Trophoblast cell (in vitro differentiated cells and primary cell): ENCODE measurements at places on chromosomes 6 and 20.

DNA sequence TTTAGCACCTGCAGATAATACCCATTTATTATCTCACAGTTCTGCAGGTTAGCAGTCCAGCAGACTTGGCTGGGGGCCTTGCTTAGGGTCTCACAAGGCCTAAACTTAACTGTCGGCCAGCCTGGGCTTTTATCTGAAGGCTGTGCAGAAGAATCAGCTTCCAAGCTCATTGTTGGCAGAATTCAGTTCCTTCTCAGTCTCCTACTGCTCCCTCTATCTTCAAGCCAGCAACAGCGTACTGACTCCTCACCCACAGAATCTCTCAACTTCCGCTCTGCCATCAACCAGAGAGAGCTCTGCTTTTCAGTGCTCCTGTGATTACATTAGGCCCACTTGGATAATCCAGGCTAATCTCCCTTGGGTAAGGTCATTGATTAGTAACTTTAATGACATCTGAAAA lies 30.2 kb upstream of the NHSL1 start:
- DNase-seq: no peak

DNA sequence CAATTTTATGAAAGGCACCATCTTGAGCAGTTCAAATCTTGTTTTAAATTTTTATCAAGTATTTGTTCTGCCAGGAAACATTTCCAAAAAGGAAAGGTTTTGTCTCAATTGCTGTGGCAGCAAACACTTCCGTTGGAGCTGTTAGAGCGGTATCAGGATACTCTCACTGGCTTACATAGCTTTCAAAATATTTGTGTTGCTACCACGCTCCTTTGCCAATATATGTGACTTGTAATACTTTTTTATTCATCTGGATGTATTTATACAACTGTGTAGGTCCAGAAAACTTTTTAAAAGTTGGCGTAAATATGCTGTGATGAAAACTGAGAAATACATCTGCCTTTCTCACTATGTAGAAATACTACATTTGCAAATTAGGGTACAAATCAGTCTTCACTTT lies 37.8 kb upstream of the NHSL1 start:
- DNase-seq: no peak

GRCh38 chr6:106579281-106579680 lies 50.0 kb downstream of the RTN4IP1 start:
- peak; percentile 62 for DNase-seq

GRCh38 chr20:19207541-19207940 lies 4.9 kb upstream of the SLC24A3 start:
- DNase-seq: no peak

GRCh38 chr6:137230547-137230946 lies 11.4 kb upstream of the IFNGR1 start:
- DNase-seq: no peak

DNA sequence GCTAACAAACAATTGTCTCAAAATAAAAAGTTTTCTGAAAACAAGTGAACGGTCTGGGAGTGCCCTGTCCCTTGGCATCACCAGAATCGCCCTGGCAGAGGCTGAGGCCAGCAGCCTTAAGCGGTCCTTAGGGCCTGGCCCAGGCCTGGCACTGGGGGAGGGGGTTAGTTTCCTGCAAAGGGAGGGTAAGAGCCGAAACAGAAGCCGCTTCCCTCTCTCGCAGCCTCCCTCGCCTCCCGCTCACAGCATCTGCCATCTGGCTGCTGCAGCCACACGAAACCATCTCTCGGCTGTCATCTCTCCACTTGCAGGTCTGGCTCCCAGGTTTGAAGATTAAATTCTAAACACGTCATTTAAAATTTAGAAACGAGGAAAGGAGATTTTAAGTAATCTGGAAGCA lies 31.5 kb downstream of the PMEPA1 start:
- no peak for DNase-seq

- no peak for DNase-seq
Observed at GRCh38 chr20:52794853-52795252, 177.3 kb upstream of the TSHZ2 start.

GRCh38 chr6:68633972-68634725 lies 933 bp upstream of the ADGRB3 start:
- no peak for DNase-seq

GRCh38 chr20:63775096-63775978 lies 35.8 kb downstream of the SLC2A4RG start:
- no peak for DNase-seq

DNA sequence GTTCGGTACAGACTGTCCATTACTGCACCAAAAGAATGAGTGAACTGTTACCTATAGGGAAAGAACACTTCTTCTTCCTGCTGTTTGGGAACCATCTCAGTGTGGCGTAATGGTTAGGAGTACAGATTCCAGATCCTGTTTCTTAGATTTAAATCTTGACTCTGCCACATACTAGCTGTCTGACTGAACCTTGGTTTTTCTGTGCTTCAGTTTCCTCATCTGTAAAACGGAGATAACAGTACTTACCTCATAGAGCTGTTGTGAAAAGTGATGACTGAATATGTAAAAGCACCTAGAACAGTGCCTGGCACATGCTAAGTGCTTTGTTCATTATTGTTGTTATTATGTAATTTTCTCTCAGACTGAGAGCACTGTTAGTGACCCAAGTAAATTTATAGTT lies 39.8 kb downstream of the STX11 start:
- peak; percentile 48 for DNase-seq

- DNase-seq: peak; percentile 86
Observed at GRCh38 chr6:25017932-25018567, 82.3 kb upstream of the RIPOR2 start.

- no peak for DNase-seq
Observed at GRCh38 chr20:37915800-37916570, 13.1 kb downstream of the VSTM2L start.

- no peak for DNase-seq
Observed at GRCh38 chr20:4592316-4593148, 129.2 kb upstream of the PRND start.

DNA sequence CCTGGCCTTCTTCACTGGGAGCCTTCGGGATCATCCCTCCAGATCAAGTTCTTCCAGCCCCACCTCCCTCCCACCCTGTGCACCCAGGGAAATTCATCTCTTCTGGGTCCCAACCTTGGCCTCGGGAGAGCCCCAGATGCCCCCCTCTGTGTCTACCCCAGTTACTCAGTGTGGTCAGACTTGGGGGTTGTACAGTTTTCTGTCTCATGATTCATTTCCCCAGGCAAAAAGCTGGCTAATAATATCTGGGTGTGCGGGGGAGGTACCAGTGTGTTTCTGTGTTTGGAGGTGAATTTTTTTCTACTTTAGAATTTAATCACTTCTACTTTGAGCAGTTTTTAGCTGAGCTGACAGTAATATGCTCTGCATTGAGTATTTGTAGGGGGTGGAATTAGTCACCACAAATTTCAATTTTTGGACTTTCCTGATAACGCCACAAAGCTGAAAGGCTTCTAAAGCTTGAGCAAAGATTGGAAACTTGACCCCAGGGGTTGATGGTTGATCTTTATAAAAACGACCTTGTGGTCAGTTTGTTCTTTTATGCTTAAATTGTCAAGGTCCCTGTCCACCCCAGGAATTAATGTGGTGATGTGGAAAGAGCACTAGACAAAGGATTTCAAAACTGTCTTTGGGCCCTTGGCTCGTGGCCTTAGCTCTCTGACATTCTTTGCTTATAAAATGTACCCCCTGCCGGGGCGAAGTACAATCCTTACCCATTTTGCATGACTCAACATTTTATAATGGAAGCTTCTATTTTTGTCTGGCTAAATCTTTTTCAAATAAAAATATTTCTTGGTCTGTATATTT lies 284.7 kb upstream of the TAB2 start:
- peak; percentile 25 for DNase-seq

- no peak for DNase-seq
Observed at GRCh38 chr20:33621717-33622400, 40.3 kb upstream of the C20orf144 start.

GRCh38 chr6:124022641-124023040 lies 219.0 kb downstream of the NKAIN2 start:
- no peak for DNase-seq

DNA sequence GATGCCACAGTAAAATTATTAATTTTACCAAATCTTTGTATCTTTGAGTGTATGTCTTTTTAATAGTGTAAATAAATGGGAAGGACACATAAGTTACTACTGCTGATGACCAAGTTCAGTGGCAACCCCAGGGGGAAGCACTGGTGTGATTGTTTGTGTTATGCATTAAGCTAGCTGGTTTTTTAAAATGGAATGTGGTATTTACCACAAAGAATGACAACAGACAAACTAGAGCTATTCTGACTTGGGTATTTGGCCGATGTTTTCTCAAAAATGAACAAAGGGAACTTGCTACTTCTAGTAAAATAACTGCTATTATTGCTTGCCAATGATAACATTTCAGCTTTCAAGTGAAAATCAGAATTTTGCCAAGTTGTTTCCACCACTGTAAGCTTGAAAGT lies 2.9 kb downstream of the FNDC1 start:
- DNase-seq: no peak

DNA sequence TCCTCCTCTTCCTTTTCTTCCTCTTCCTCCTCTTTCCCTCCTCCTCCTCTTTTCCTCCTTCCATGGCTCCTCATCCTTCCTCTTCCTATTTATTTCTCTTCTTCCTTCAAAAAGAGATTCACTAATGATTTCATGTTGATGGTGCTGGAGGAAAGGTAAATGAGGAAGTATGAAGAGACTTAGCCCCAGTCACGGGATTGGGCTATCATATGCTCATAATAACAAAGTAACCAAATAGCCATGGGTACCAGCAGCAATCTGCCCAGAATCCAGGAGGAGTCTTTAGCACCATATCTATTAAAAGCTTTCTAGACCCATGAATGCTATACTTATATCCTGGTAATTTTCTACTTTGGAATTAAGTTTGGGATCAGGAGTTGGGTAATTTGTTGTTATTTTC lies 910.9 kb upstream of the MAP3K7 start:
- DNase-seq: no peak

DNA sequence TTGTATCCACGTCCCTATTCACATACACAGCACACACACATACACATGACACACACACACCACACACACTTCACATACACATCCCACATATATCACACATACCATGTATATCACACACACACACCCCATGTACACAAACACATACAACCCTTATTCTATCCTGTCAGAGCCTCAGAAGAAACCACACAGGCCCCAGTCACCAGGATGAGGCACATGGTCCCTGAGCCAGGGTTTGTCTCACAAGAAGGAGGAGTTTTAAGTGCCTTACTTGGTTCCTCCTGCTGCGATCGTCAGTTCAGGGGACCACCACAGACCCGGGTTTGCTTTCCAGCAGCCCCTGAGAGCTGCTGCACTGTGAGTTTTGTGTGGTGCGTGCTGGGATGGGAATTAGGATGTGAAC lies 23.6 kb downstream of the BFSP1 start:
- no peak for DNase-seq

GRCh38 chr6:44457596-44457995 lies 70.1 kb downstream of the CDC5L start:
- no peak for DNase-seq

DNA sequence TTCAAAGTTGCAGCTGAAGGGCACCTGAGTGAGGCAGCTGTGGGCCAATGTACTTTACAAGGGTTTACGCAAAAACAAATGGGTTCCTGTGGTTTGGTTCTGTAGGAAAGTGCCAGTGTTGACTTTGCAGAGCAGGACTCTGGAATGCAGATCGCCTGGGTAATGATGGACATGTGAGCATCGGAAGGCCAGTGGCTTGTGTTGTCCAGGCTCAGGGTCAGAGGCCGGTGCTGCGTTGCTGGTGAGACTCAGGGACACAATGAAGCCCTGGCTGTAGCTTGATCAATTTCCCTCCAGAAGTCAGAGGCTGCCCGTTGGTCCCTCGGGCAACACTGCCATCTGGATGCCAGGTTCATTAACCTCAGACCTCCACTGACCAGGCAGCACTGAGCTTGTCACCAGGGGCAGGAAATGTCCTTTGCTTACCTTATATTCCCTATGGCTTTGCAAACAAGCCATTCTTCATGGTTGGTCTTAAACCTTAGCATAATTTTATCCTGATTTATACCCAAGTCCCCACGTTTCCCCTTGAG lies 753.4 kb downstream of the QKI start:
- no peak for DNase-seq

DNA sequence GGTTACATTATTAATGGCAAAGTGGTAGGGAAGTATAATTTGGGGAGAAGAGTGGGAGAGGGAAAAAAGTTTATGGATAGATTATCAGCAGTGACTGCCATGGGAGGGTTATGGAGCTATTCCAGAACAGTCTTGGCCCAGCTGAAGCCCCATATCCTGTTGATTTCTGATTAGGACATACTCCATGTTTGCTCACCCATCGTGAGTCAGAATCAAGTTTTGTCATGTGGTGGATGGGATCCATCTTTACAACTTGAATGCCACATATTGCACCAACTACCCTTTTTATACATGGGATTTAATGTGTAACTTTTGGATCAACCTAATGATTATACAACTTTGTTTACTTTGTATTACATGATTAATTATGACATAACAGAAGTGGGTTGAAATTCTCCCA lies 217.0 kb downstream of the HAO1 start:
- no peak for DNase-seq
